Psoas muscle (tissue), 8 donors: ENCODE measurements at places on chromosomes 1 and 21. TPM values are rescaled to one million over a fixed set of nuclear protein-coding genes. Genes with fewer than 3 reads are reported as not detected.

OSCP1 gene
- 5.5 TPM for polyA plus RNA-seq

PRAMEF25 gene
- not detected for polyA plus RNA-seq

DNA sequence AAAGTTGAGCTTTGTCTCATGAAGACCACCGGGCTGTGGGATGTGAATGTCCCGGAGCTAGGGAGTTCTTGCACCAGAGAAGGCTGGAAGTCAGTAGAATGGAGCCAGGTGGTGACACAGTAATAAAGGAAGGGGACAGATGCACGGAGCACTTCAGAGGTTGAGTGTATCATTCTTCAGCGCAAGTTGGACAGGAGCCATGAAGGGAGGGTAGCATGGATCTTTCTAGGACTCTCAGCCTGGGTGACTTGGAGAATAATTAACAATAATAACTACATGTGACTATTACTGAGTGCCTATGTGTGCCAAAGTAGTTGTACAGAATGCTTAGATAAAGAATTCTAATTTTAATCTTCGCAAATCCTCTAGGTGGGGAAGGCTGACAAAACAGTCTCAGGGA is 258.7 kb upstream of the AJAP1 start:
- DNase-seq: no peak

- DNase-seq: no peak
Observed at GRCh38 chr21:45739218-45740087, 95.9 kb downstream of the PCBP3 start.

DNA sequence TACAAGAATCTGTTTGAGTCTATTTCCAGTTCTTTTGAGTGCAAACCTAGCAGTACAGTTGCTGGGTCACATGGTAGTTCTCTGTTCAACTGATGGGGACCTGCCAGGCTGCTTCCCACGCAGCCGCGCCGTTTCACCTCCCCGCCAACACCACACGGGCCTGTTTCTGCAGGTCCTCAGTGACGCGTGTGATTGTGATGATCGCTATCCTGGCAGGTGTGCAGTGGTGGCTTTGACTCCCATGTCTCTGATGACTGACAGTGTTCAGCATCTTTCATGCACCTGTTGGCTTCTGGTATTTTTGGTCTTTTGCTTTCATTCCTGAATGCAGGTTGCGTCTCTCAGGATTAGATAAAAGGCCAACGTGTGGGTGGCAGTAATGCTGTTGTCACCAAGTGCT is 41.6 kb downstream of the FAAP20 start:
- no peak for DNase-seq
